AG04450 (cell line): ENCODE measurements at places on chromosomes 11 and 22.

- DNase-seq: no peak
Measured at GRCh38 chr22:34414467-34415440, 494.5 kb upstream of the LARGE1 start.

GRCh38 chr11:2555891-2556290, 111.1 kb downstream of the KCNQ1 start:
- no peak for DNase-seq

DNA sequence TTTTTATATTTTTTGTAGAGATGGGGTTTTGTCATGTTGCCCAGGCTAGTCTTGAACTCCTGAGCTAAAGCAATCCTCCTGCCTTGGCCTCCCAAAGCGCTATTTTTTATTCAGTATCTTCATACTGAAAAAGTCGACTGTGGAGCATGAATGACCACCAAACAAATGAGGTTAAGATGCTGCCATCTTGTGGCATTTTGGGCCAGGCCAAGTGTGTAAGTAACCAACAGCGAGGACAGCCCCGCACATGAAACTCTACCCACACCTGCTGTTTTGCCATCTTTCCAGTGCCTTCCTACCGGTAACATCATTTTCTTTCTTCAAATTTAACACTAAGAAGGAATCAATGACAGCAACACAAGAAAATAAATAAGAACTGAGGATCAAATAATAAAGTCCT, 32.2 kb upstream of the AQP11 start:
- no peak for DNase-seq

DNA sequence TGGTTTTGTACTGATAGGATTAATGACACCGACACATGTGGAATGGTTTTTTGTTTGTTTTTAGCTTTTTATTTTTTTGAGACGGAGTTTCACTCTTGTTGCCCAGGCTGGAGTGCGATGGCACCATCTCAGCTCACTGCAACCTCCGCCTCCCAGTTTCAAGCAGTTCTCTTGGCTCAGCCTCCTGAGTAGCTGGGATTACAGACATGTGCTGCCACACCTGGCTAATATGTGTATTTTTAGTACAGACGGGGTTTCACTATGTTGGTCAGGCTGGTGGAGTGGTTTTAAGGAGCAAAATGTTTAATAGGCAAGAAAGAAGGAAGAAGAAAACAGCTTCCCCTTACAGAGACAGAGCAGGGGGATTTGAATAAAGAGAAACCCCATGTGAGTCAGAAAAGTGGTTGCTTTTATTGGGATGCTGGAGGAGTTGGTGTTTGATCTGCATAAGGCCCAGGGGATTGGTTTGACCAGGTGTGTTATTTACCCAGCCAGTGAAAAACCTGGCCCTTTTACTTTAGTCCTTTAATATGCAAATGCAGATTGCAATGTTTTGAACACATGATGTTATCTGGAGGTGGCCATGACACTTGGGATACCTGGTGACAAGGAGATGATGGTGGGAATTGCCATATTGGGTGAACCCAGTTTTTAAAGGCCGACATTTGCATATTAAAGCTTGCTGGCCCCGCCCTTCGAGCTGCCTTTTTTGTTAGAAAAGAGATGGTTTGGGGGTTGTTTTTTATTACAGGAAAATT, 24.3 kb downstream of the SUSD2 start:
- DNase-seq: no peak

- peak; percentile 93 for DNase-seq
Measured at GRCh38 chr11:9787981-9788521, 124.2 kb downstream of the SWAP70 start.

DNA sequence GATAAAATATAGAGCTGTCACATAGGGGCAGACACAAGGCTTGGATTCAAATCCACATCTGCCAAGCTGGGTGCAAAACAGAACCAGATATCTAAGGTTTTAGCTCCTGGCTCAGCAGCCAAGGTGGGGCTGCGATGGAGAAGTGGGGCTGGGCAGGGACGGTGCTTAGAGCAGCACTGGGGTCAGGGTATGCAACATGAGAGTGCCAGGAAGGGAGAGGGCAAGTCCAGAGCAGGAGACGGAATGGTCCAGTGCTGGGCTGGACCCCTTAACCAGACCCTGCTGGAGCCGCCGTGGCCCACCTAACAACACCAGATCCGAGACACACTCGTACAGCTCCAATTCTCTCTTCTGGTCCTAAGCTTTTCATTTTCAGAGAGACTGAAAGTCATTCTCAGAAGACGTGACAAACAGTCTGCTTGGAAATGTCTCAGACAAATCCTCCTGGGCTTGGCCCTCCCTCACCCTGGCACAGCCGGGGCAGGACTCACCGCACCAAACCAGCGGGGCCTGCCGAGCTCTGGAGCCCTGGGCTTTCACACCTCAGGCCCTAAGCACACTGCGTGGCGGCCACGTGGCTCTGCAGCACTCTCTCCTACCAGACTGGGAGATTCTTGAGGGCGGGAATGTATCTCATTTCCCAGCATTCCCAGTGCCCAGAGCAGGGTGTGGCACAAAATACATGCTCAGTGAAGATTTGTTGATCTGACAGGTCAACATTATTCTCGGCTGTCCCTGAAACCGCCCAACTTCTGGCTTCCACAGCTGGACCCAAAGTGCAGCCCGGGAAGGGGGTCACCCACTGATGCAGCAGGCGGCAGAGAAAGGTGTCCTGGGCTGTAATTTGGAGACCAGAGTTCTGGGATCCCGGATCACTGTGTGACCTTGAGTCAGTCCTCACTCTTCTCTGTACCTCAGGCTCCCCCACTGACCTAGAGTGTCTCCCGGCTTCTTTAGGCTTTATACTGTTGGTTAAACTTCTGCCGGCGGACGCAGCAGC, 11.6 kb downstream of the LRRC32 start:
- no peak for DNase-seq

DNA sequence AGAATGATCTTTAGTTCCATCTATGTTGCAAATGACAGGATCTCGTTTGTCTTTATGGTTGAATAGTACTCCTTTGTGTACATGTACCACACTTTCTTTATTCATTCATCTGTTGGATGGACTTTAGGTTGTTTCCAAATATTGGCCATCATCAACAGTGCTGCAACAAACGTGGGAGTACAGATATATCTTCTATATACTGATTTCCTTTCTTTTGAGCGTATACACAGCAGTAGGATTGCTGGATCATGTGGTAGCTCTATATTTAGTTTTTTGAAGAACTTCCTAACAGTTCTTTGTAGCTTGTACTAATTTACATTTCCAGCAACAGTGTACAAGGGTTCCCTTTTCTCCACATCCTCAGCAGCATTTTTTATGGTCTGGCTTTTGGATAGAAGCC, 407.5 kb upstream of the ANO5 start:
- DNase-seq: no peak
